ENCODE measurements at places on chromosomes 5 and 9. TPM values are rescaled to one million over a fixed set of nuclear protein-coding genes. Genes with fewer than 3 reads are reported as not detected.

- no peak for DNase-seq
Observed at GRCh38 chr5:149126906-149127305, 14.4 kb upstream of the ABLIM3 start.

- peak; percentile 17 for DNase-seq
Observed at GRCh38 chr9:118091711-118092500, 387.7 kb downstream of the TLR4 start.

- DNase-seq: no peak
Observed at GRCh38 chr5:82735160-82735789, 341.9 kb downstream of the TMEM167A start.

DNA sequence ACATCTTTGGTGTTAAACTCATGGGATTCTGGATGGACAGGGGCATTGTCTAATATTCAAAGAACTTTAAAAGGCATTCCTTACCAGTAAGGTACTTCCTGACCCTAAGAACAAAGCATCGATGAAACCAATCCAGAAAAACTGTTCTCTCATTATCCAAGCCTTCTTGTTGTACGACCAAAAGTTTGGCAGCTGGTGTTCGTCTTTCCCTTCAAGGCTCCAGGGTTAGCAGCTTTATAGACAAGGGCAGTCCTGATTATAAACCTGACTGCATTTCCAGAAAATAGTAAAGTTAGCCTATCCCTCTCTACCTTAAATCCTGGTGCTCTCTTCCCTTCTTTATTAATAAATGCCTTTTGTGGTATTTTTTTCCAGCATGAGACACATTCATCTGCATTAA, 149.4 kb upstream of the MRPS30 start:
- DNase-seq: no peak

DNA sequence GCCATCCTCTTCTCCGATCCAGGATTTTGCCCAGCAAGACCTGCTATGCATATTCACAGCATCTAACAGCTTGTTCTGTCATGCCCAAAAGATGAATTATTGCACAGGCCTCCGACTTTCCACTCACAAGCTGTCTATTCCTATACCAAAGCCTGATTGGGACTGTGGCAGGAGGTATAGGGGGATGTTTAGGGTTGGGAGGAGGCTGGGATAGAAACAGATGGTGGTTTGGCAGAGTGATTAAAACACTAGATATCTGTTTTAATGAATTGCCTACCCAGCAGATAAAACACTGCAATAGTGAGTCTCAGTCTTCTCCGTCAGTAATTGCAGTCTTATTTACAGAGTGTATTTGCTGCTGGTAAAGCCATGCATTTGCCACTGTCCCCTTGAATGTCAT, 215.3 kb downstream of the TLR4 start:
- no peak for DNase-seq

Gene C5orf63
- 7.7 TPM for total RNA-seq

Gene IL7R
- total RNA-seq: 0.41 TPM

Gene GZMA
- total RNA-seq: 0.41 TPM
